ENCODE measurements at places on chromosomes 2 and 18.

GRCh38 chr2:105635564-105635963, 109.1 kb upstream of the NCK2 start:
- peaks cover 10% of the 10 kb centered on the region for H3K27me3 ChIP-seq
- H3K27ac ChIP-seq = no peak overlapping the region
- no peak for DNase-seq
- no peaks in the 10 kb centered on the region for H3K4me1 ChIP-seq

DNA sequence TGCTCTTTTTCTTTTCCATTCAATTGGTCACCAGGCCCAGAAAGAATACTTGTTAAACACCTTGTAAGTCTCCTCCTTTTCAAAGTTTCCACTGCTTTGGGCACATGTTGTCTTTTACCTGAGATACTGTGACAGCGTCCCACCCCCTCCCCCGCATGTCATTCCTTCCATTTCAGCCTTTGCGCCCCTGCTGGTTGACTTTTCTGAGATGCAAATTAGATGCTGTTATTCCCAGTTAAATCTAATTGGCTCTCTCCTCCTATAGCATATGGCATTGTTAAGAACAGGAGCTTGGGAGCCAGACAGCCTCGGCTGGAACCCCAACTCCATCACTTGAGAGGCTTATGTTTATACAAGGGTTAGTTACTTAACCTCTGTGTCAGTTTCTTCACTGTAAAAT, 80.3 kb upstream of the GAREM1 start:
- H3K27ac ChIP-seq = no peak overlapping the region
- peaks cover 46% of the 10 kb centered on the region for H3K27me3 ChIP-seq
- no peak overlapping the region for H3K4me3 ChIP-seq
- H3K4me1 ChIP-seq = peaks cover 4% of the 10 kb centered on the region

GRCh38 chr2:104050656-104051242, 803.2 kb upstream of the POU3F3 start:
- no peaks in the 10 kb centered on the region for H3K4me1 ChIP-seq
- no peaks in the 10 kb centered on the region for H3K27me3 ChIP-seq
- no peaks in the 10 kb centered on the region for H3K36me3 ChIP-seq
- H3K27ac ChIP-seq = no peak overlapping the region
- H3K4me3 ChIP-seq = no peak overlapping the region
- DNase-seq = no peak

- peaks cover 10% of the 10 kb centered on the region for H3K27me3 ChIP-seq
- peaks cover 3% of the 10 kb centered on the region for H3K36me3 ChIP-seq
- H3K4me1 ChIP-seq = peaks cover 36% of the 10 kb centered on the region
- H3K27ac ChIP-seq = peak overlapping the region; percentile 94
- no peak for DNase-seq
- H3K4me3 ChIP-seq = peak overlapping the region; percentile 100
Observed at GRCh38 chr2:8684540-8684877, 2.7 kb downstream of the ID2 start.

DNA sequence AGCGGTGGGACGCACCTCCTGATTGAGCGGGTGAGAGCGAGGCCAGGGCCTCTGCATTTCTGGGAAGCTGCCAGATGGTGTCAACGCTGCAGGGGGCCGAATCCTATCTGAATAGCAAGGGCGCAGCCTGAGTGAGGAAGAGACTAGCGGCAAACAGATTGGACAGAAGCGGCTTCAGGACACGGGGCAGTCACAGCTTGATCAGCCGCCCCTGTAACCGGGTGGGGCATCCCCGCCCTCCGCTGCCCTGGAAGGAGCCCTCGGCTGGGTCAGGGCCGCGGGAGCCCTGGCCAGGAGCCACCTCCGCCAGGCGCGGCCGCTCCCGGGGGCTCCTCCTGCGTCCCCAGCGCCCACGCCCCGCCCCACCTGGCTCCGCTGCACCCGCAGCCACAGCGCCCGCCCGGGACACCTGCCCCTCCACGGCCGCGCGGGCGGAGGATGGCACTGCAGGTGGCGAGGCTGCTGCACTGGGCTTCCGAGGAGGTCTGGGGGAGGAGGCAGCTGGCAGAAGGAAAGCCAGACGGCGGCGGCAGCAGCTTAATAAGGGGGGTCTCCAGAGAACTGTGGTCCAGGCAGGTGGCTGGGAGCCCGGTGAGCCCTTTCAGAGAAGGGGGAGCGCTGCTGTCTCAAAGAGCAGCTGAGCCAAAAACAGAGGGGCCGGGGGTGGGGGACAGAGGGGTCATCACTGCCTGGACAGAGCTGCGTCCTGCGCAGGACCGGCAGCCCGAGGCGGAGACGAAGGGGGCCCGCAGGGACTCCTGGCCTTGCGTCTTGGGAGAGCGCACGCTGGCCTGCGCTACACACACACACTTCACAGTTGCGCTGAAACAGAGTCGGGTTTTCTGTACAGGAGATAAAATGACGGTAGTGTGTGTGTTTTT, 18.8 kb upstream of the SOX11 start:
- H3K36me3 ChIP-seq = peaks cover 2% of the 10 kb centered on the region
- no peaks in the 10 kb centered on the region for H3K4me1 ChIP-seq
- no peak for DNase-seq
- H3K27me3 ChIP-seq = no peaks in the 10 kb centered on the region
- no peak overlapping the region for H3K4me3 ChIP-seq
- no peak overlapping the region for H3K27ac ChIP-seq

DNA sequence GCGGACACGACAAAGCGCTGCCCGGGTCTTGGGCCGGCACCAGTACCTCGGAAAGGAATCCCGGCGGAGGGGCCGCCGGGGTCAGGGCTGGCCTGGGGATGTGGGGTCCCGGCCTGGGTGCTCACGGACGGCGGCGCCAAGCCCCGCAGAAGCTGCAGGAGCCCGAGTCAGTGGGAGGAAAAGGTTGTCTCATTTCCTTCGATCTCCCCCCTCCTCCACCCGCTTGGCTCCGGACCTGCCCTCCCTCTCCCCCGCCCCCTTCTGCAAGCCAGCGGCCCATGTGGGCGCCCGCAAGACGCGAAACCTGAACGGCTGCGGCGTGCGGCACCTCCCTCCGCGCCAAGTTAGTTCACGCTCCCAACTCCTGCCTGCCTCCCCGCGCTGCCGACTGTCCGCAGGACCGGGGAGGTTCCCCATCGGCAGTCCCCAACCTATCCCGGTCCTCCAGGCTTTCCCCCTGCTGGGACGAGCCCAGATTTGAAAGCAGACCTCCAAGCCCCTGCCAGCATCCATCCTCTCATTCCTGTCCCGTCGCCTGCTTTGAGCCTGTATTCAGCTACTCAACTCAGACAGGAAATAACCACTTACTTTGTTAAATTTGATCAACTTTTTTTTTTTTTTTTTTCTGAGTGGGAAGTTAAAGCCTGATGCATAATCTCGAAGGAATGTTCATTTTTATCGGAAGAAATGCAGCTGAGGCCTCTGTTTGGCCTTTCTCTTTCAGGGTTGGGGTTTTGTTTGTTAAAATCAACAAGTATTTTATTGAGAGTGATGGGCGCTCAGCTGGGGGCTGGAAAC, at the start of gene EVA1A:
TSS of gene EVA1A (minus strand) at position 172 of the 798 bp plus-strand sequence. CDS start 42,799 bp downstream, outside the sequence.
- H3K36me3 ChIP-seq = peaks cover 7% of the 10 kb centered on the region
- peak within 1 kb of the TSS; percentile 87 for H3K4me3 ChIP-seq
- H3K4me1 ChIP-seq = peaks cover 13% of the 10 kb centered on the region
- no peak within 1 kb of the TSS for H3K27ac ChIP-seq

DNA sequence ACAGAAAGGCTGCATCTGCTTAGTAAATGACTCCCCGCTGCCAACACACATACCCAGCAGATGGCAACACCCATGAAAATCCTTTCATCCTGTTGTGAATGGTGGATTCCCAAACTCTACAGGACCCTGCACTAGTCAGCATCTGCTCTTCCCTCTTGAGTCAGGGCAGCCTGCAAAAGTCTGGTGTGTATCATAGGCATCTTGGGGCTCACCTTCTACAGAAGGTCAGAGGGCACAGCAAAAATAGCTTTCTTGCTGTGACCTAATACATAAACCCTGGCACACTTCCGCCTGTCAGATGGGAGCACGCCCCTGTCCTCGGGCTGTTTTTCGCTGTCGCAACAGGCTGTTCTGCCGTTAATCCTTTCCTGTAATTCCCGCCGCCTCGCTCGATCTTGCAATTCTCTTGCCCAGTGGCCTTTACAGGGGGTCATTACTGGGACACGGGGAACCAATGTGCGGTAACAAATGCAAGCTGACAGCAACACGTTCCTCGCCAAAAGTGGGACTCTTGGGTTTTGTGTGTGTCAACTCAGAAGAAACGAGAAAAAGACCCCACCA, 19.9 kb upstream of the SCYGR1 start:
- DNase-seq = no peak
- H3K4me1 ChIP-seq = peaks cover 19% of the 10 kb centered on the region
- no peak overlapping the region for H3K4me3 ChIP-seq
- no peaks in the 10 kb centered on the region for H3K36me3 ChIP-seq

DNA sequence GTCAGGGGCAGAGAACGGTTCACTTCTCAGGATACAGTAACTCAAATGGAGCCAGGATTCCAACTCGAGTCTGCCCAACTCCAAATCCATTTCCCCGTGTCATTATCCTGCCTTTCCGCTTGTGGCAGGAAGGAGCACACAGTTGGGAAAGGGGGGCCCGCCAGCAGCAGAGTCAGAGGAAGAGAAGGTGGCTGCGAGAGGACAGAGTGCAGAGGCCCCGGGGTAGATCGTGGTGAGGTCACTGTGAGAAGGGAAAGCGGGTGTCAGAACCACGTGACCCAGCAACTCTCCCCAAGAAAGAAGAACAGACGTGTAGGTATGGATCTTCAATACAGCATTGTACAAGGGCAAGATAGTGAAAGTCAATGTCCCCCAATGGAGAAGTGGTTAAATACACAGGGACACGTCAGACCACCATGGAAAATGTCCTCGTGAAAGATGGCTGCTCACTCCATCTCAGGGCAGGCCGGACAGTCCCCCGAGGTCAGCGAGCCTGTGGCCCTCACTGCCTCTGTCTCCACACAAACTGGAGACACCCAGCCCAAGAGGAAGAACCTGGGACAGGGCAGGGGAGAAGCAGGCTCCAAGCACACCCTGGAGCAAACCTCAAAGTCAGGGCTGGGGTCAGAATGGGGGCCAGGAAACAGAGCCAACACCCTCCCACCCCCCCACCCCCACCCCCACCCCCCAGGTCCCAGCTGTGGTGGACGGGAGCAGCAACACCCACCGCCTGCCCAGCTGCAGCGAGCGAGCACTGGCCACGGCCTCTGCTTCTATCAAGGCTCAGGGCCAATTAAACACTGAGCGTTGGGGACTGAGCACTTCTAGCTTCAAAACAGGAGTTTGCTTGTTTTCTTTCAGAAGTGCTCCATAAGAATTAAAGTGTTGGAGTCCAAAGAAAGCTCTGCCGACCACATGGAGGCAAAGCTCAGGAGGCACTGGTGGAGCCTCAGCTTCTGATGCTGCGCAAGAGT, 92.7 kb downstream of the EIPR1 start:
- no peak for DNase-seq
- H3K27me3 ChIP-seq = no peaks in the 10 kb centered on the region
- peaks cover 6% of the 10 kb centered on the region for H3K4me1 ChIP-seq
- H3K4me3 ChIP-seq = no peak overlapping the region
- H3K27ac ChIP-seq = no peak overlapping the region

- no peak overlapping the region for H3K4me3 ChIP-seq
- H3K36me3 ChIP-seq = no peaks in the 10 kb centered on the region
- H3K27ac ChIP-seq = no peak overlapping the region
- no peaks in the 10 kb centered on the region for H3K4me1 ChIP-seq
Observed at GRCh38 chr2:50962731-50963130, 69.2 kb downstream of the NRXN1 start.

DNA sequence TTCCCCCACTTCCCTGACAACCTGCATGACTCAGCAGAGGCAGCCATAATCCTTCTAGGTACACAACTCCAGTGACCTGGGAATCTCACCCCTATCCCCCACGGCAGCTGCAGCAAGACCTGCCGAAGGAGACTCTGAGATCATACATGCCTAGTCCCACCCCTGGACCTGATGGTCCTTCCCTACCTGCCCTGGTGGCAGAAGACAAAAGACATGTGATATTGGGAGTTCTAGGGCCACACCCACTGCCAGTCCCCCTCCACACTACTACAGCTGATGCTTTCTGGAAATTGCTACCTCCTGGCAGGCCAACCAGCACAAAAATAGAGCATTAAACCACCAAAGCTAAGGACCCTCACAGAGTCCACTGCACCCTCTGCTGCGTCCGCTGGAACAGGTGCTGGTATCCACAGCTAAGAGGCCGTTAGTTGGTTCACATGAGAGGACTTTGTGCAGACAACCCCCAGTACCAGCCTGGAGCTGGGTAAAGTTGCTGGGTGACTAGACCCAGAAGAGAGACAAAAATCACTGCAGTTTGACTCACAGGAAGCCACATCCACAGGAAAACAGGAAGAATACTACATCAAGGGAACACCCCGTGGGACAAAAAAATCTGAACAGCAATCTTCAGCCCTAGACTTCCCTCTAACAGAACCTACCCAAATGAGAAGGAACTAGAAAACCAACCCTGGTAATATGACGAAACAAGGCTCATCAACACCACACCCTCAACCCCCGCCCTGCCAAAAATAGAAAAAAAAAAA, 12.5 kb downstream of the MARCO start:
- no peak for DNase-seq
- H3K4me3 ChIP-seq = no peak overlapping the region
- no peak overlapping the region for H3K27ac ChIP-seq
- peaks cover 26% of the 10 kb centered on the region for H3K27me3 ChIP-seq

GRCh38 chr18:36628435-36629137, 200.2 kb downstream of the TPGS2 start:
- H3K36me3 ChIP-seq = no peaks in the 10 kb centered on the region
- no peaks in the 10 kb centered on the region for H3K4me1 ChIP-seq
- H3K27ac ChIP-seq = no peak overlapping the region
- no peak overlapping the region for H3K4me3 ChIP-seq

DNA sequence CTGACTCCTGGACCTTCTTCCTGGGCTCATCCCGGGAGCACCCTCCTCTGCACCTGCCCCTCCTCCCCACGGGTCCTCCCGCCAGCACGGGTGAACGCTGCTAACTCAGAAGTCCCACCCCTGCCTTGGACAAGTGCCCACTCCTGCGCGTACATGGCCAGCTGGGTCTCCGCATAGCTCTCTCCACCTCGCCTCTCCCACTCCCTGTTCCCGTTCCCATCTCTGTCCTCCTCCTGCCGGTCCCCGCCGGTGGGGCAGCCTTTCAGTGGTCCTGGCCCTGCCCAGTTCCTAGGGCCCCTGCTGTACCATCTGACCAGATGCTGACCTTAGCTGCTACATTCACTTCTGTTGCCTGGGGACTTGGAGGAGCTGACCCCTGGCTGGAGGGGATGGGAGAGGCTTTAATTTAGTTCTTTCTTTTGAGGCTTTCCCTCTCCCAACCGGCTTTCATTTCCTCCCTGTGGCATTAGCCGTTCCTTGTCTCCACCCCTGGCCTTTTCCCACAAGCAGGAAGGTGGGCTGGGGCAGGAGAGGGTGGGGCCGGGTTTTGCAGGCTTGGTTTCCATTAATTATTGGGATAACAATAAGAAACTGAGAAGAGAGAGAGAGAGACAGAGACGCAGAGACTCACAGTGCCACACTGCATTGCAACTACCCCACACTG, 136.1 kb downstream of the SH3BP4 start:
- H3K27me3 ChIP-seq = peaks cover 60% of the 10 kb centered on the region
- H3K27ac ChIP-seq = no peak overlapping the region
- no peaks in the 10 kb centered on the region for H3K4me1 ChIP-seq
- H3K4me3 ChIP-seq = no peak overlapping the region
- no peaks in the 10 kb centered on the region for H3K36me3 ChIP-seq
- no peak for DNase-seq
